Nucleus accumbens (tissue), 56 donors: ENCODE measurements at places on chromosomes 2 and 18.

GRCh38 chr2:155099784-155100183 is 401.3 kb downstream of the KCNJ3 start:
- no peak for DNase-seq

DNA sequence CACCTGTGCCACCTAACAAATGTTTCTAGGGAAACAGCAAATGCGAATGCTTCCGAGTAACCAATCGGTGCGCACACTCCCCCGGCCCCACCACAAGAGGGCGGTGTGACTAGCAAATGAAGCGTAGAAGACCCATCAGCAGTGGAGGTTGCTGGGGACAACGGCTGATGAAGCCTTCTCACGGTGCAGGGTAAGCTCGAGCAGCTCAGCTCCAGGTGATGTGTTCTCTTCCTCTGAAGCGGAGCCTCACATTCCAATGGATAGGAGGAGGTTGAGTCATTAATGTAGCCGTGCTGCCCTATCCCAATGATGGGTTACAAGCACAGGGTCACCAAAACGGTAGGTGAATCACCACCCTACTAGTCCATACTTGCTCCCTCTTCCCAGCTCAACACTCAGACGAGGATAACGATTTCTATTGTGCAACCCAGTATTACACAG is 127.6 kb upstream of the TWIST2 start:
- DNase-seq: no peak

- DNase-seq: no peak
Measured at GRCh38 chr18:5546660-5547059, 2.9 kb upstream of the EPB41L3 start.

DNA sequence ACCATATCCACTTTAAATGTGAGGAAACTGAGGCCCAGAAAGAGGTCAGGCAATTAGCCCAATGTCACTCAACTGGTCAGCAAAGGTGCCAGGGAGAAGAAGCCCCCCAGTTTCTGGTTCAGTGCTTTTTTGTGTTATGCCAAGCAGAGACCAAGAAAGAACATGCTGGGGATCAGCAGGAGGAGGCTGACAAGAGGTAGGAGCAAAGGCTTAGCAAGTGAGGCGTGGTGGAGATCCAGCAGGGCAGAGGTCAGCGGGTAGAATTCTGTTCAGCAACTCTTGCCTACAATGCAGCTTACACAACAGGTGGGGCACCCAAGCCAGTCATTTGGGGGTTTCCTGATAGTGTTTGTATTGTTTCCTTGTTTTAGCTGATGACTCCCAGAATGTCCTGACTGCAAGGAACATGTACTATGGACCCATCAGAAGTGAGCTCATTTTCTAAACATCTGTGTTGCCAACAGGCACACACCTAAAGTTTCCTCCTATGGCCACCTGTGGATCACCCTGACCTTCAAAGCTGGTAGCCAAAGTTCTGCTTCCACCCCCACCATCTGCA is 28.2 kb downstream of the LPIN2 start:
- no peak for DNase-seq

DNA sequence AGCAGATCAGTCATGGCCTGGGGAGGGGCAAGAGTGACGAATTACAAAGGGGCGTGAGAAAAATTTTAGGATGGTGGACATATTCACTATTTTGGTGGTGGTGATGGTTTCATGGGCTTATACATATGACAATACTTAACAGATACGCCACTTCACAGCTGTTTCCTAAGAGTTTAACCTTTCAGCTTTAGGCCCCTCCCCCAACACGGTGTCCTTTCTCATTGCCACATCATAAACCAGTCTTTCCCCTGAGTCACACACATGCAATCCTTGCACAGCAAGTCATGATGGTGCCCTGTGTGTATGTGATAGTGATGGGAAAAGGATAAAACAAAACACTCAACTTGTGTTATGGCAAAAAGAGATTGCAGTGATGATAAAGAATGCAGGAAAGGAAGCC is 47.6 kb upstream of the IL1R1 start:
- DNase-seq: no peak

DNA sequence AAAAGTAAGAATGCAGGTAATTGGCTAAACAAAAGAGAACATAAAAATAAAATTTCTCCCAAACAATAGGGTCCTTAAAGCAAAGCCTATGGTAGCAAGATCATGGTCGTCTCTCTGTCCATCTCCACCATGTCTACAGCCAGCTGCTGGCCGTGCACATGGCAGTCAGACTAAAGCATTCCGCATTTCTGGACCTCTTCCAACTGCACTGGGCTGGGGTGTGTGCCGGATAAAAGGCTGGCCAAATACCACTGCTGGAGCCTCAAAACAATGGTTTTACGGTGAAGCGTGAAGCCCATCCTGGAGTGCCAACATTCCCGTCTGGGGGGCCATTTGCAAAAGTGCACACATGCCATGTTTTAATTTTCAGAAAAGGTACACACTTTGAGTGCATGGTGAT is 74.8 kb upstream of the PIEZO2 start:
- DNase-seq: no peak

DNA sequence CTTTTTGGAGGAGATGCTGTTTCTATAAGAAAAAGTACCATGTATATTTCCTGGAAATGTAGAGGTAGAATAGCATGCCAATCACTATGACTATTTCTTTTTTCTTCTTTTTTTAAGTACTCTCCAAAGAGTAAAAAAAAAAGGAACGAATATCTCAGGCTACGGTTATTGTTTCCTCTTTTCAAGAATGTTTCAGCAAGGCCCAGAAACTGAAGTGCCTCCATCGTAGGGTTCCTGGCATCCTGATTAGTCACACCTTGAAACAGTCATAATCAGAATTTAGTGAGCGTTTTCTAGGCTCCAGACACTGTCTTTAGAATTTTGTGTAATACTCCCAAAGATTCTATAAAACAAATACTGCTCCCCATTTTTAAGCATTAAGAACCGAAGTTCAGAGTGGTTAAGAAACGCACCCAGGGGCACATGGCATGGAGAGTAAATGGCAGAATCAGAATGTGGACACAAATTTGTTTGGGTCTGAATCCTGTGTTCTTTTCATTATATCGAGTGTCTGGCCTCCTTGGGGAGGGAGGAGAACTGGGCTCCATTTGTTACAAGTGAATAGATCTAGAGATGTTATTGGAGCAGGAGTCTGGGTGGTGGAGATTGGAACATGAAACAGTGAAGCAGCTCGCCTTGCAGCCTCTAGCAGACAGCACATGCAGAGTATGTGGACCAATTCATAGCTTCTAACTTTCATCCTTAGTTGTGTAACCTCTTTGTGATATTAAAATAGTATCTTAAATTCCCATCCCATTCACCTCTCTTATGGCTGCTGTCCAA is 26.7 kb downstream of the ZEB2 start:
- DNase-seq: no peak

- no peak for DNase-seq
Measured at GRCh38 chr2:33272001-33272400, 204.4 kb upstream of the RASGRP3 start.

- peak; percentile 2 for DNase-seq
Measured at GRCh38 chr2:222671259-222672067, at the start of gene MOGAT1. TSS of gene MOGAT1 (plus strand) at chr2:222671658. CDS start at chr2:222671786, 128 bp downstream.

DNA sequence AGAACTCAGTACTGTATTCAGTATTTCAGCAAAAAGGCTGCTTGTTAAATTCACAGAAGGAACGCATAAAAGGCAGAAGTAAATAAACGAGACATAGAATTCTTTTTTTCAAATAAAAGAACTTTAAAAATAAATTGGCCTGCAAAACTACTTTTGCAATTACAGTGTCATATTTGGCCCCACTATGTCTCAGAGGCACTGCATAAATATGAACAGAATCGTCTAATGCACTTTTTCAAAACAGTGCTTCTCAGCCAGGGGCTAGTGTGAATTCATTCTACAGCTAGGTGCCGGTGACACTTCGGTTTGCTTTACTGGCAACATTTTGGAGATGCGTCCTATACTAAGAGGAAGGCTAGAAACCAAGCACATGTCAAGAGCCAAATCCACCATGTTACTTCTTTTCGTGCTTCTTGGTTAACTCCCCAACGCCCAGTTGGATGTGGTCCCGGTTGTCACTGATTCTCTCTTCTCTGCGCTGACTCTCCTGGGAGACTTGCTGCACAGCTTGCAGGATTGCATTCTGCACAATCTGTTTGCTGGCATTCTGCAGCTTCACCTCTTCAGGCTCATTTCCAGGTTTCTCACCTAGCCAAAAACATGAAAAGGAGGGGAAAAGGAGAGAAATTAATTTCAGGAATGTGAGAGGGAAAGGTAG is 51.8 kb downstream of the AKAIN1 start:
- no peak for DNase-seq

DNA sequence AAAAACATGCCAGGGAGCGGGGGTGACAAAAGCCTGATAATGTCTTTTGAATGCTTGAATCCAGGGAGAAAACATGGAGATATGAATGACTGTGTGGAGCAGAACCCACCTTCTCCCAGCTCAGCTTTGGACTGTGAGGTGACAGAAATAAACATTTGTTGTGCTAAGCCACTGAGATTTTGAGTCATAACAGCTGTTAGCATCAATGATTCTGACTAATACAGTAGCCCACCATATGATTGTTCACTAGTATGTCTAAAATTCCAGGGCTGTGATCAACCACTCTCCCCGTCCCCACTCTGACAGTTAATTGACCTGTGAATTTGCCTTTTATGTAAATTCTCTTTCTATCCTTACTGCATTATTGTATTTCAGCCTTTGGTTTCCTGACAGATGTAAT is 69.1 kb downstream of the PDK1 start:
- no peak for DNase-seq

DNA sequence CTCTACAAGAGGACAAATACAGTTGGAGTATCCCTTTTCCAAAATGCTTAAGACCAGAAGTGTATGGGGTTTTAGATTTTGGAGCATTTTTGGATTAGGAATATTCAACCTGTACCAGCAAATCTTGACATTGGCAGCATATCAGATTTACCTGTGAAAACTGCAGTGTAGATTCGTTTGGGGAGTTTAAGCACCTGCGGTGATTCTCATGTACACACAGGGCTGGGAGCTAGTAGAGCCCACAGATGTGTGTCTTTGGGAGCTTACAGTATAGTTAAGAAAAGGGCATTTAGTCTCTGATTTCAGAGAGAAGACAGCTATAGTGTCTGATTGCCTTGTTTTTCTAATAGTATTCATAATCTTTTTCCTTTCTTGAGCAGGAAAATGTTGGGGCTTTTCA is 30.1 kb downstream of the PTCD3 start:
- DNase-seq: no peak

- no peak for DNase-seq
Measured at GRCh38 chr18:78861116-78861515, 118.5 kb upstream of the SALL3 start.

- DNase-seq: no peak
Measured at GRCh38 chr18:9810299-9810698, 75.5 kb upstream of the TXNDC2 start.

DNA sequence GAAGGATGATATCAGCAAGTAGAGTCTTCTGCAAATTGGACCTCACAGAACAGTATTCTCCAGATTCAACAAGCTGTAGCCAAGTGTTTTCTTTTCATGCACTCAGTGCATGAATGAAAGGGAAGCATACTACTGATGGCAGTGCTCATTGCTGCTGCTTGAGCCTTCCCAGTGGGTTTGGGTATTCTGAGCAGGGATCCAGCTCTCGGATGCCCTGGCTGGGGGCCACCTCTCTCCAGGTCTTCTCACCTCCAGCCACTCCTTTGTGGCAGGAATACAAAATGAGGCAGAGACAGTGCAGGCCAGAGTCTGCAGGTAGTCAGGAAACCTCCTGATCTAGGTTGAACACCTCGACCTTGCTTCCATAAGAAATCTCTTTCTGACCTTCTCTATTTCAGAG is 390.4 kb upstream of the CELF4 start:
- DNase-seq: no peak

DNA sequence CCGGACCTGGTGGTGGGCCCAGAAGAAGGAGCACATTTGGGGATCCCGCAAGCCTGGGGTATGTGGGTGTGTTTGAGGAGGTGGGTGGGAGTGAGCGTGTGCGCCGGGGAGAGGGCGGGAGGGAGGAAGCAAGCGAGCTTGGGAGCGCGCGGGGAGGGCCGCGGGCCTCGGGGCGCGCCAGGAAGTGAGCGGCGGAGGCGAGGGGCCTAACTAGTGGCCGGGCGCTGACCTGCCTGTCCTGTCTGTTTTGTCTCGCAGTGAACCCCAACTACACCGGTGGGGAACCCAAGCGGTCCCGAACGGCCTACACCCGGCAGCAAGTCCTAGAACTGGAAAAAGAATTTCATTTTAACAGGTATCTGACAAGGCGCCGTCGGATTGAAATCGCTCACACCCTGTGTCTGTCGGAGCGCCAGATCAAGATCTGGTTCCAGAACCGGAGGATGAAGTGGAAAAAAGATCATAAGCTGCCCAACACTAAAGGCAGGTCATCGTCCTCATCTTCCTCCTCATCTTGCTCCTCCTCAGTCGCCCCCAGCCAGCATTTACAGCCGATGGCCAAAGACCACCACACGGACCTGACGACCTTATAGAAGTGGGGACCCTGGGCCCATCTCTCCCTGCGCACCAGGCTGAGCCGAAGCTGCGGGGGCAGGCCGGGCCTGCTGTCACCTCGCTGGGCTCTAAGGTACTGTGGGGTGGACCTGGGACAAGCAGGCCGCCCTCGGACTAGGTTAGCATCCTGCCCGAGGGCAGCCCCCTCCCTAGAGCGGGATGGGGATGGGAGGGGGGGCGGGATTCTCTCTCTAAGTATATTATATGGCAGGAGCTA is 1.2 kb downstream of the HOXD4 start:
- DNase-seq: no peak

- DNase-seq: no peak
Measured at GRCh38 chr18:76823587-76824011, 1.2 kb downstream of the ZNF236 start.

- DNase-seq: no peak
Measured at GRCh38 chr2:45199973-45200372, 190.7 kb upstream of the SIX2 start.

DNA sequence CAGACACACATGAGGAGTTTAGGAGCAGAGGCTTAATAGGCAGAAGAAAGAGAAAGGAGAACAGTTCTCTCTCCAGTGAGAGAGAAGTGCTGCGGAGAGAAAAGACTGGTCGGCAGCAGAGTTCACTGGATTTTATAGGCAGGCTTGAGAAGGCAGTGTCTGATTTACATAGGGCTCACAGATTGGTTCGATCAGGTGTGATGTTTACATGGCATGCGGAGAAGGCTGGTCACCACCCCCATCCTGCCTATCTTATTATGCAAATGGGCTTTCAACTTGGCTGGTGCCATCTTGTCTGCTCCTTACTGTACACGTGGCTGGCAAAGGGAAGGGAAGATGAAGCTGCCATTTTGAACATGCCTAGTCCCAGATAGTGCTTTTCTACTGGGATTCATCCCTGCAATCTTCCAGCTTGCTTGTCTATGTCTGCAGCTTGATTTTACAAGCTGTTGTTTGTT is 113.4 kb downstream of the AP1S3 start:
- no peak for DNase-seq

GRCh38 chr18:3052411-3052758 is 39.4 kb upstream of the LPIN2 start:
- DNase-seq: no peak

- no peak for DNase-seq
Measured at GRCh38 chr2:119758881-119759450, 756 bp upstream of the PTPN4 start.
